HepG2 (cell line): ENCODE measurements at places on chromosomes 7 and 10. TPM values are rescaled to one million over a fixed set of nuclear protein-coding genes. Genes with fewer than 3 reads are reported as not detected.

DNA sequence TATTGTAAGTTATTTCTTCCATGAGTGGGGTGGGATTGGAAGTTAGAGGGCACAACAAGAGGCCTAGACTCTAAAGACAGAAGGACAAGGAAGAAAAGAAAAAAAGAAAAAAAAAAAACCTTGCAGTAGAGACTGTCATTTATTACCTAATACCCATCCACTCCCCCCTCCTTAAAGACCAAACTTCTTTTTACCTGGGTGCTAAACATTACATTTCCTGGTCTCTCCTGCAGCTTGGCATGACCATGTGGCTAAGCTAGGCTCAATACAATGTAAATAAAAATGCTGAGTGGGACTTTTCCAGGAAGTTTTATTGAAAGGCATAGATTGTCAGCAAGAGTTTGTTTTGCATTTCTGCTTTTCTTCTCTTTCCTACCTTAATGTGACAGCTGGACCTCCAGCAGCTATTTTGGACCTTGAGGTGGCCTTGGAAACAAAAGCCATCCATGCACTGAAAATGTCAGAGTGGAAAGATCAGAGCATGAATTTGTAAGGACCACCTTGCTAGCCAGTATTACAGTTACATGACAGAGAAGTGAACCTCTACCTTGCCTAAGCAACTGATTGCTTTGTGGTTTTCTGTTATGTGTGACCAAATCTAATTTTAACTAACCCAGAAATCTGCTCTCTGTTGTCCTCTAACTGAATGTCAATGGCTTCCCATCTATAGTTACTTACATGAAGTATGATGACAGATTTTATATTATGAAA is 81.3 kb upstream of the SFMBT2 start:
- no peak for DNase-seq

GRCh38 chr7:90005836-90006235 is 148.4 kb upstream of the STEAP1 start:
- DNase-seq = no peak

DNA sequence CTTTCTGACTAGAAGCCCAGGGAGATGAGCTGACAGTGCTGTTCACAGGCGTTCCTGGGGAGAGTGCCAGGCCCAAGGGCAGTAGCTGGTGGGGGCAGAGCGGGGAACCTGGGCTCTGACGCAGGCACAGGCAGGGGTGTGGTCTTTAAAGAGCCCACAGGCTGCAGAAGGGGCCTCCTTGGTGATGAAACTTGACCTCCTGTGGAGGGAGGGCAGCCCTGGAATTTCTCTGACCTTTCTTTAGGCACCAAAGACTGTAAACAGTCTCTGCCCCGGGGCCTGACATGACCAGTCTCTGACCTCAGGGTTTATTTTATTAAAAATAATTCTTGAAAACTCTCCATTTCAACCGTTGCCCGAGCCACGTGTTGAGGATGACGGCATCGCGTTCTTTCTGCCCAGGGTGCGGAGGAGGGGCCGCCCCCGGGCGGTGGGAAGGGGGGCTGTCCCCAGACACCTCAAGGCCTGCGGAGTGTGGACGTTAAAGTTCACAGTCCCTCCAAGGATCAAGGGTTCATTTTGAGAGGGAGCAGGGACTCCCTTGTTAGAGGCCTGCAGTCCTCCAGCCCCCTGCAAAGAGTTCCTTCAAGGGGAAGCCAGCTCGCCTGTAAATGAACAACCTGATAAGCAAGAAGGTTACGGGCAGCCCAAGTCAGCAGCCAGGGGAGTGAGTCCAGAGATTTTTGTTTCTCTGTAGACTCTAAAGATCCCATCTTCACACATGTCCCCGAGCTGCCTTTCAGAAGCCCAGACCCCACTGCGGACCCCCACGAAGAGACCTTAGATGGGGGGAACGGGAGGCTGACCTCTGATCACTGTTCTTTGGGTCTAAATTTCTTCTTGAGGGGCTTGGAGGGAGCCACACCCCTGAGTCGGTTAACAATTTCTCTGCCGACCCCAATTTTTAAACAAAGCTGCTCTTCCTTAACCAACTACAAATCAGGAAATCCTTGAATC is 128.9 kb downstream of the VIPR2 start:
- no peak for DNase-seq

The CPA2 gene
- not detected in 2 replicates for total RNA-seq

The AKR1C2 gene
- total RNA-seq = 900 and 1,454 TPM in 2 replicates

The PIK3AP1 gene
- total RNA-seq = 13.8 and 18.5 TPM in 2 replicates
